ENCODE measurements at places on chromosomes 3 and 15. TPM values are rescaled to one million over a fixed set of nuclear protein-coding genes. Genes with fewer than 3 reads are reported as not detected.

- H3K36me3 ChIP-seq, result no peaks in the 10 kb centered on the region
- no peak overlapping the region for H3K4me3 ChIP-seq
- peak overlapping the region; percentile 4 for H3K27ac ChIP-seq
- H3K4me1 ChIP-seq, result peaks cover 1% of the 10 kb centered on the region
Observed at GRCh38 chr15:55897560-55898336, 95.7 kb downstream of the NEDD4 start.

- no peak for DNase-seq
- H3K4me1 ChIP-seq, result no peaks in the 10 kb centered on the region
- H3K27me3 ChIP-seq, result no peaks in the 10 kb centered on the region
Observed at GRCh38 chr15:38844736-38845135, 280.1 kb upstream of the RASGRP1 start.

GRCh38 chr3:37103103-37103808 is 71.1 kb downstream of the LRRFIP2 start:
- peak overlapping the region; percentile 9 for H3K27ac ChIP-seq
- H3K4me3 ChIP-seq, result no peak overlapping the region
- no peak for DNase-seq
- H3K27me3 ChIP-seq, result no peaks in the 10 kb centered on the region

DNA sequence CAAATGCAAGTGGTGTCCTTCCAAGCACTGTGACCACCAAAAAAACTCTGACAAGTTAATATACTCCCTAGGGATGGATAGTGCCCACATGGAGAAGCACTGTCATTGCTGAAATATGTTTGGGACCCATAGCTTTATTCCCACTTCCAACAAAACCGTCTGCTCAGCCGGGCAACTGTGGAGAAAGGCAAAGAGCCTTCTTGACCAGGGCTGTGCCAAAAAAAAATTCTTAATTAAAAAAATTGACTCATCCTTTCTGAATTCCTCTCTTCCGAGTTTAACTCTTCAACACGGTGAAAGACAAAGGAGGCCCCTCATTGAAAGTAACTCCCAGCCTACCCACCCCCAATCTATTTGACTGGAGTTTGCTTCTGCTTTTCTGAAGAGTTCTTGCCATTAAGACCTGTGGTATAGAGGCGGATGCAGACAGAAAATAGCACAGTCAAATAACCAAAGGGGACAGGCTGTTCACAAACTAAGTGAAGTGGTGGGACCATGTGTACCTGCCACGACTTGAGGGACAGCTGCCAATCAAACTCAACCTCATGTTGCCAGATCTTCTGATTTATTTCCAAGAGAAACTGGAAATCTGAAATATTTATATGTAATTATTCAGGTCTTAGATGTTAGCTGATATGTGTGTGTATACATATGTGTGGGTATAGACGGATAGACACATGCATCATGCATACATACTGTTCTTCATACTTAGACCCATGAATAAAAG is 135.4 kb upstream of the PFN2 start:
- H3K4me1 ChIP-seq, result peaks cover 2% of the 10 kb centered on the region
- H3K4me3 ChIP-seq, result no peak overlapping the region
- no peak for DNase-seq
- H3K27ac ChIP-seq, result no peak overlapping the region
- no peaks in the 10 kb centered on the region for H3K27me3 ChIP-seq

- H3K4me3 ChIP-seq, result no peak overlapping the region
- H3K27ac ChIP-seq, result no peak overlapping the region
- no peaks in the 10 kb centered on the region for H3K27me3 ChIP-seq
- peaks cover 9% of the 10 kb centered on the region for H3K36me3 ChIP-seq
- DNase-seq, result no peak
- peaks cover 21% of the 10 kb centered on the region for H3K4me1 ChIP-seq
Observed at GRCh38 chr3:155889212-155889611, 18.8 kb downstream of the GMPS start.

DNA sequence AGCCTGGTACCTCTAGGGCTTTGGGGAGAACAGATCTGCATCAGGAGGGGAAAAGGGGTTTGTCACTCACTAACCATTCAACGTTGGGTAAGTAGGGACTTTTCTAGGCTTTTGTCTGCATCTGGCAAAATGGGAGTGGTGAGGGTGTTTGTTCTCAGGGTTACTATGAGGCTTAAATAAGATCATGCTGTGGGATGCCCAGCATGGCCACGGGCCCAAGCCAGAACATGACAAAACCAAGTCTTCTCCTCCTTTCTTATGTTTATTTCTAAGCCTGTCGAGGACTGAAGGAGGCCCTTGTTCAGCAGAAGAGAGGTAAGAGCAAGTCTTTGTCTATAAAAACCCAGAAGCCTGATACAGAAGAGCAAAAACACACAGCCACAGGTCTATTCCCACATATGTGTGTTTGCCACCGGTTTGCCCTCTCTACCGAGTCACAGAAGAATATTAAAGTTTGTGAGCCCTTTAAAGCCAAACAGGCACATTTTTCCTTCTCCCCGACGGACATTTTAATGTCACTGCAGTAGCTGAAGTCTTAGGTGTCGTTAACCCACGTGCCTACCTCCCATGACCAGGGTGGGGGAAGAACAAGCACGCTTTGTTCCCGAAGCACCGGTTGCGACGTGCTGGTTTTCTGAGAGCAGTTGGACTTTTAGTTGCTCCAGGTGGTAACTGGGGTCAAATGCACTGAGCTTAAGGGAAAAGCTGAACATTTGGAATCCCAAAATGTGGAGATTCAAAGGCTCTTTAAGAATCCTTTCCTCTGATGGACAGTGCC is 72.1 kb downstream of the NOX5 start:
- H3K4me3 ChIP-seq, result no peak overlapping the region
- no peak for DNase-seq
- H3K27ac ChIP-seq, result no peak overlapping the region
- H3K36me3 ChIP-seq, result no peaks in the 10 kb centered on the region
- peaks cover 74% of the 10 kb centered on the region for H3K27me3 ChIP-seq

GRCh38 chr3:90005281-90005847 is 897.9 kb downstream of the EPHA3 start:
- H3K36me3 ChIP-seq, result no peaks in the 10 kb centered on the region
- DNase-seq, result no peak
- H3K27ac ChIP-seq, result no peak overlapping the region
- no peaks in the 10 kb centered on the region for H3K27me3 ChIP-seq

Gene DNAH1
- total RNA-seq, result 14.0 TPM

DNA sequence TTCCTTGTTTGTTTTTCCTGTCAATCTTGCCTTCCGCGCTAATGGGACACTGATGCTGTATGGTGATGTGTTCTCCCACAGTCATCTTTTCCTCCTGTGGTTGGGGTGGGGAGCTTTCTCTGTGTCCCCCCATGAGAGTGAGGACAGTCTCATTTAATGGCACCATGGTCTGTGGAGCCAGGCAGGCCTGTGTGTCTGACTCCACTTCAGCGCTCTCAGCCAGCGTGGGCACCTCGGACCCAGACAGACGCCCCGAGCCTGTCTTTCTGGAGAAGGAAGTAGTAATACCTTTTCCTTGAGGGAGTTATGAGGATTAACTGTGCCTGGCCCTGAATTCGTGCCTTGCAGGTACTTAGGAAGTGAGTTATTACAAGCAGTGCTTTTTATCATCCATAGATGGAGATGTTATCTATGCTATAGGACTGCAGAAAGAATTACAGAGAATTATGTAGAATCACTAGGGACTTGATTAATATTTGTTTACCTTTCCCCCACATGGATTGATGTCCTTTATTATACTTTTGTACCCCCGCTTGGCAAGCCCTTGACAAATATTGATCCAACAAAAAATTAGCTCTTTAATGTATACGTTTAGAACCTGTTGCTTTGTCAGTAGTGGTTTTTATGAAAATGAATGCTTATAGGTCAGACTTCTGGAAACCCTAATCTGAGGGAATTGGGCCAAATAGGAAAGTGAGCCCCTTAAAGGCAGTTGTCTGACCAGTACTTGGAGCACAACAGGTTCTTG is 152.4 kb downstream of the PGPEP1L start:
- no peak overlapping the region for H3K27ac ChIP-seq
- no peak for DNase-seq
- H3K27me3 ChIP-seq, result no peaks in the 10 kb centered on the region
- H3K4me1 ChIP-seq, result peaks cover 70% of the 10 kb centered on the region

GRCh38 chr3:170256597-170256996 is 34.4 kb downstream of the PRKCI start:
- H3K27ac ChIP-seq, result no peak overlapping the region
- no peak for DNase-seq
- H3K4me1 ChIP-seq, result no peaks in the 10 kb centered on the region
- no peak overlapping the region for H3K4me3 ChIP-seq
- H3K27me3 ChIP-seq, result no peaks in the 10 kb centered on the region

Measured in progenitor cell of endocrine pancreas (in vitro differentiated cells).